ENCODE measurements at places on chromosomes 7 and 10.

DNA sequence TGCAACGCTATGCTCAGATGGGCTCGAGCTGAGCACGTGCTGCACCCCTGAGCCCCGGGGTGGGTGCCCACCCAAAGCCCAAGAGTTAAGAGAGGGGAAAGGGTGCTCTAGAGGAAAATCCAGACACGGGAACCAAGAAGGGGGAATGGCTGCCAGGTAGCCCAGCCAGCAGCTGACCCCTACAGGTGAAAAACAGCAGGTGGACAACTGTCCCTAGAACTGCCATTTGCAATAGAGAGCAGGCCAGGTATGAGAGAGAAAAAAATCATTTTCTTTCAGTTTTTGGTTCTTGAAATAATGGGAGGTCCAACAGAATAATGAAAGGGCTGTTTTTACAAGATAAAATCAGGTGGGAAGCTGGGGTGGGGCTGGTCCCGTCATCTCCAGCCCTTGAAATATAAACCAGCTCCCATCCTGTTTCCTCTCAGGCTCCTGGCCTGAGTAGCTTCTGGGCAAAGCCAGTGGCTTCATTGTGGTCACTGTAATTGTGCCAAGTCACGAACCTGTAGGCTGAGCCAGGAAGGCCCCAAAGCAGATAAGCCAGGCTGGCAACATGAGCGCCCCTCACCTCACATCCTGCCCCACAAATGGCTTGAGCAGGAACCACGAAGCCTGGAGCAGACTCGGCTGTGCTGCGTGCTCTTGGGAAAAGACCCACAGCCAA, 257.8 kb downstream of the SNX10 start:
- DNase-seq = no peak

- no peak for DNase-seq
Measured at GRCh38 chr7:156964971-156965370, 15.5 kb downstream of the NOM1 start.

GRCh38 chr10:30527623-30528428, 93.8 kb downstream of the MAP3K8 start:
- DNase-seq = no peak

DNA sequence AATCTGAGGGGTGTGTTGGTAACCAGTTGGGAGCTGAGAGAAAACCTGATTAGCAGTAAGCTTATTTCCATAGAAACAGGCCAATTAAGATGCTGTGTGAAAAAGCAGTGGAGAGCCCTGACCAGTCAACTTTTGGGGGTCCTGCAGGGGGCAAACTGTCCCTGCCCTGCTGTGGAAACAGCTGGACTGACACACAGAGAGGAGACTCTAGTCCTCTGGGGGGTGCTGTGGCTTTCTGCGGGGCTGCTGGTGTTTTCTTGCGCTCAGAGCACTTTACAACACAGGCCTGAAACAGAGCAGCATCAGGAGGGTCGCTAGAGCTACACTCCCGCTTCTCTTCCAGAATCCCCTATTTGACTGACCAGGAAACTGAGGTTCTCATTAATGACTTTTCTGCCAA, 546.9 kb upstream of the GALNT17 start:
- DNase-seq = no peak

DNA sequence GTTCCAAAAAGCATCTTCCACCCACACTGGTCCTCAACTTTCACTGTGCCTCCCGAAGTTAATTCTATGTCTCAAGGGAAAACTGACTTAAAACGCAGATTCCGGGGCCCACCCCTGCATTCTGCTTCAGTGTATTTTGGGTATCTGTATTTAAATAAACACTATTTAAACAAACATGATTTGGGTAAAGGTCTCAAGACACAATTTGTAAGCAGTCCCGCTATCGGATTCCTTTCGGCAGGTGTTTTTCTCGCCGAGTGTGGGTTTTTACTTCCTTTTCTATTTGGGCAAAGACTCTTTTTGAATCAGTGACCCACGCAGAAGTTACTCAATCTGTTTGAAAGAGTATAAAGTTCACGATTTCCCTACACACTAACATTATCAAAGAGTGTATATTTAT, 1.2 kb downstream of the PDIA4 start:
- DNase-seq = no peak
